ENCODE measurements at places on chromosomes 5 and 9.

DNA sequence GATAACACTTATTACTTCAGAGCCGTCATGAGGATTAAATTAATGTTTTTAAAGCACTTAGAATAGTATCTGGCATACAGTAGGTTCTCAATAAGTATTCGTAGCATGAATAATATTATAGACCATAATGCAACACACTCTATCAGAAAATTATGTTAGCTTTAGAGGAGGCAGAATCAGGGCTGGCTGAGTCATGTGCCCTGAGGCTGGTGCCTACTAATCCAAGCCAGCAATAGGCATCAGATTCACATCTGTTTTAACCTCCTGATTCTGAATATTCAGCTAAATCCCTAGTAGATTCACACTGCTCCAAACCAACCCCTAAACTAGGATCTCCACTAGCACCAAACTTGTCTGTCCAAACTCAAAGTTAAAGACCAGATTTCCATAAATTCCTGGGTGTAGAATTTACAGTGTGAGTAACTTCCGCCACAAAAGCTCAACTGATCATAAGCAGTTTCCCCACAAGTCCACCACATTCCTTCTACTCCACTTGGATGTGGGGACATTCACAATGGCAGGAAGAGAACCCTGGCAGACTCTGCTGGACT, 170.0 kb upstream of the DAPK1 start:
- DNase-seq, result no peak

DNA sequence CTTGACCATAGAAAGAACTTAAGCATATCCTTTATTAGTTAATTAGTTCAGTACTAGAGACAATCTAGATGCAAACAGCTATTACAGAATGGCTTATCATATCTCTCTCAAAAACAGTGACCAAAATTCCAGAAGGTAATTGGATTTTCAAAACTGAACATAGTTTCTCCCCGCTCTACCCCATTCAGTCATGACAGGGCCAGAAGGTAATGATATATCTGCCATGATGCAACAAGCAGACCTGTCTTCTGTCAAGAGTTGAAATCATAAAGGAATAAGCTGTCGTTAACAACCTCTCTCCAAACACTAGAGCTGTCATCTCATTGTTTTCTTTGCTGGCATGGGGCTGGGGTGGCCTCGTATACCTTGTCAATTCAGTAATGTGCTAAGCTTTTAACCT, 200.5 kb upstream of the POU5F2 start:
- no peak for DNase-seq

GRCh38 chr9:69497816-69498215, 172.8 kb downstream of the ENTREP1 start:
- no peak for DNase-seq

GRCh38 chr9:71490810-71491209, 277.5 kb downstream of the CEMIP2 start:
- no peak for DNase-seq

DNA sequence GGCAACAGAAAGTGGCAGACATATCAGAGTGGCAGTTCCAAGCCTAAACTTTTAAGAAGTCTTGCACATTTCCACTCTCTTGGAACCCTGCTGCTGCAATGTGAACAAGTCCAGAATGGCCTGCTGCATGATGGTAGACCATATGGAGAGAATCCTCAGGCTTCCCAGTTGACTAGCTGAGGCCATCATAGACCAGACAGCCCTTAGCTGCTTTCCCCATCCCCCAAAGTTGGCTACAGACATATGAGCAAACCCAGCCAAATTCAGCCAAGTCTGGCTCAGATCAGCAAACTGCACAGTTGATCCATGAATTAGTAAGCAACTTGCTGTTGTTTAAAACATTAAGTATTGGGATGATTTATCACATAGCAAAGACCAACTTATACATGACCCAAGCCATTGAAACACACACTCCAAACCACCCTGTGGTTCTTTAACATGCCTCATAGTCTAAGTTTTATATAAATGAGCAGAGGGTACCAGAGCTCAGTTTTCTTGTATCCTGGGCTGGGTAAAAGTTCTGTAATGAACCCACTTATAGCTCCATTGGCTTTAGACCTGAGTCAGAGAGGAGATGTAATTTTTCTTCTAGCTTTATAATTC, 19.9 kb downstream of the PPP3R2 start:
- no peak for DNase-seq

DNA sequence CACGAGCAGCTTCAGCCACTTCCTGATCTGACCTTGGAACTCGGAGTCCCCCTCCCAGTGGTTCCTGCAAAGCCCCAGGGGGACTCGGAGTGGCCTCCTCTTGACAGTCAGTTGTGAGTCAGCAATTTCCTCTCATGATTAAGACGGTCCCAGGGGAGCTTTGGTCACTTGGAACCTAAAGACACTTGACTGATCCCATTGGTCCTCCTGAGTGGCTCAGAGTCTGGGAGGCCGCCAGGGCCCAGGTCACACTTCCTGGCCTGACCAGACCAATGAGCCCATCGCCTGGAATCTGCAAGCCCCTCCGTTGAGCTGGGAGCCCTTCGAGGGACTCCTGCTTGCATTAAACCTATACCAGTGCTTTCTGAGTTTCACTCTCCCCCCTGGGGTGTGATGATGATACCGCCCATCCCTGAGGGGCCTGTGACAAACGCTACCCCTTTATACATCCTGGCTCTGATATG, 29.1 kb downstream of the TSPAN17 start:
- no peak for DNase-seq

DNA sequence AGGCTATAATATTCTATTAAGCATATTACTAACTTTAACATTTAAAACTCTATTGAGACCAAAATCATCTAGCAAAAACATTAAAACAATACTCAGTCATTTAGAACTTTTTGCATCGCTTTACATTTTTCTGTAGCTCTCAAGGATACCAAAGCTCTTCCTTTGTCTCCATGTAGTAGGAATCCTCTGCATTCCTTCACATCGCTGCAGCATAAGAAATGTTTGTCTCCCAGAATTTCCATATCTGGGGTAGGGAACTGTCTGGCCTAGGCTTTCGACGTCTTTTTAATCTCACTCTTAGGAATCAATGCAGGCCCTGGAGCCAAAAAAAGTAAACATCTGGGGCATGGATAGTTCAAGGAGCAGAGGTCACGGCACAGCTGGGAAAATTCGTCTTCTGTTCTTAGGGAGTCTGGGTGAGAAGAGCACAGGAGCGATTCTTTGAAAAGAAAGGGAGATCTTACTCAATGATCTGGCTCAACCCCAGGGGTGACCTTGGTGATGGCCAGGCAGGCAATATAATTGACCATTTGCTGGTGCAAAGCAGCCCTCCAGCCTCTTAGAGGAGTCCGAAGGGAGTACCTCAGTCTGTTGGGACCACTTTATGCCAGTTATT, 23.2 kb upstream of the RAI14 start:
- no peak for DNase-seq

DNA sequence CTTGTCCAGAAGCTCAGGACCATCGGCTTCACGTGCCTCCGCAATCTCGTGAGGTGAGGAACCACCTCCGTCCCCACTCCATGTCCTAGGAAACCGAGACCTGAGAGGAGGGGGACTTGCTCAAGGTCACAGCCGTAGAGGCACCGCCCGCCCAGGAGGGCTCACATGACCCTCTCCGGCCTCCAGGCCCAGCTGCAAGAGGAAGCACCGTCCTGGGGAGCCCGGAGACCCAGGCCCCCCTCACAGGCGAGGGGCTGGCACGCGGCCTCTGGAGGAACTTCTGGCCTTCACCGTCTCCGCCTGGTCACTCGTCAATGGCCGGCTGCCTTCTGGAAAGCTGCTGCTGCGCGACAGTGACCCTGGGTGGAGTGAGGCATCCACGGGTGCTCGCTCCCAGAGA, 24.2 kb downstream of the FAM78A start:
- no peak for DNase-seq

DNA sequence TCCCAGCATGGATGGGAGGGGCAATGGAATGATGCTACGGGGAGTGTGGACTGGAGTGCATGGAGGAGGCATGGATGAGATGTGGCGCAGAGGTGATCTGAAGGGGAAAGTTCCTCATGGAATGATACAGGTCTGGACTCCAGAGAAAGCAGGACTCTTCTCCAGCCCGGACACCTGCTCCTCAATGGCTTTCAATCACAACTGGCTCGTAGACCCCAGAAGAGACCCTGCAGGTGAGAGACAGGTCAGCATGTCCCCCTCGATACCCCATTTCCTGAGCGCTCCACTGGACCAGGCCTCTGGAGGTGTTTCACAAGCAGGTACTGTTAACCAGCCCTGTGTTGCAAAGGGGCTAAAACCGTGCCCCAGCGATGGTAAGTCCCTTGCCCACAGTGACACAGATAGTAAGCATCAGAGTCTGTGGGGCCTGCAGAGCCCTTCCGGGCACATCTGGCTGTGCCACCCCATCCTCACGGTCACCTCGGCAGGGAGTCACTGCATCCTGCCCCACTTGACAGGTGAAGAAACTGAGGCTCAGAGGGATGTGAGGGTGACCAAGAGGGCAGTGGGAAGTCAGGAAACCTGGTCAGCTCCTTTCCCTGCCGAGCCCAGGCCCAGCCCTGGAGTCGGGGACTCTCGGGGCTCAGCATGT, 5.5 kb upstream of the DPM2 start:
- DNase-seq, result no peak

DNA sequence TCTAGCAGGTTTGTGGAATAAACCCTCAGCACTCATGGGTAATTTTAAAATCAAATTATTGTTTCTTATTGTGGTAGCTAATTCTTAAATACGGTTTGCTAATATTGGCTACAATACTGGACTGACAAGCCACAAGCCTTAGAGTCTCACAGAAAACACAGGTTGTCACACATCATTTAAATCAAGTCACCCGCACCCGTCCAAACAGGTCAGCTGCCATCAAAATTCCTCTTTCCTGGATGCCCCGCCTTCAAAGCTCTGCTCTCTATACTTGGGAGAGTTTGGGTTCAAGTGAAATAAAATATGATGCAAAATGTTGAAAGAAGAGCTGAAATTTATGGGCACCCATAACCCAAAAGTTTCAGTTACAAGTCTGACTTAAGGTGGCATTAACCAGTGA, 12.3 kb upstream of the SUSD1 start:
- DNase-seq, result no peak

GRCh38 chr9:109753308-109753707, 26.7 kb upstream of the PALM2AKAP2 start:
- DNase-seq, result no peak

GRCh38 chr9:112408275-112408674, 28.4 kb downstream of the HSDL2 start:
- DNase-seq, result no peak

GRCh38 chr5:57681942-57682341, 199.3 kb upstream of the ACTBL2 start:
- DNase-seq, result no peak

DNA sequence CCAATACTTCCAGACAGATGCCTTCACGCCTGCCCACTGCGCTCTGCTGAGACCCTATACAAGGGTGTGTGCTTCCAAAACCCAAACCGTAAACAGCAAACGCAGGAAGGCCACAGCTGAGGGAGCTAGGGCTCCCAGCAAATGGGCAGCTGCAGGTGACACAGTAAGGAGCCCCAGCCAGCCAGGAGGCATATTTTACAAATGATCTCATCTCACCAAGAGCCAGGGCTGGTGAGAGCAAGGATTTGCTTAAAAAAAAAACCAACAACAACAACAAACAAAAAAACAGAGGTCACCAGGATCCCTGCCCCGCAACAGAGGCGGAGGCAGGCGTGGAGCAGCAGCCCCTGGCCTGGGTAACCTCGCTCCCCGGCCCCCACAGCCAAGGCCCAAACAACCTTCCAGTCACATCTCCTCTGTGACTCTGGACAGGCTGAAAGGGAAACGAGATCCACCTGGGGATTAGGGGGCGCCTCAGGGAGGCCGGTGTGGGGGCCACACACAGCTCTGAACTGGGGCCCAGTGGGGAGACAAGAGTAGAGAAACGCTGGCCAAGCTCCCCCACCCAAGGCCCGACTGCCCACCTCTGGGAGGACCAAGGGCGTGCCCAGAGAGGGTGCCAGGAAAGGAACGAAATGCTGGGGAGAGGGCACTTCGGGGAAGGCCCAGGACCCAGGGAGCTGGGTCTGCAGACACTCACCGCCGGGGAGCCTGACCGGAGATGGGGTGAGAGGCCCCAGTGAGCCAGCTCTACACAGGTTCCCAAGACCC, 3.3 kb downstream of the NACC2 start:
- no peak for DNase-seq

DNA sequence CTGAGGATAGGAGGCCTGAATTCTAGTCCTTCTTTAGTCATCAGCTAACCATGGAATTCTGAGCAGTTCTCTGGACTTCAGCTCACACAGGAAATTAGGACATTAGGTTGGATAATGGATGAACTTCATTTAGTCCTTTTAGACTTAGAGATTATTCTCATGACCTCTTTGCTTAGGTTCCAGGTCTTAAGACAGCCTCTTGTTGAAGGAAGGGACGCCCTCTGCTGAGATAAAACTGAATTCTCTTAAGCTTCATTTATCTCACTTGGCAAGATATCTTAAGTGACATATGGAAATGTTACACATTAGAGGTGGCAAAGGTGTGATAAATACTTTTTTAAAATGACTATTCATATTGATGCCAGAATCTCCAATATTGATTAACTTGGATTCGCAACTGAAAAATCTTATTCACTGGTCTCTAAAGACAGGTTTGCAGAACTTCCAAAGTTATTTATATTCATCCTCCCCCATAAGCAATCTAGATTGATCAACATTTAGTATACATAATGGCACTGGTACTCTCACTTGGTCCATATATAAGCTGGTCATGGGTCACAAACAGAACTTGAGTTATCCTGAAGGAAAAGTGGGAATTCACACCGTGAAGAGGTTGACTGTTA, 16.9 kb upstream of the ZNF366 start:
- DNase-seq, result no peak

GRCh38 chr5:130605234-130605633, 559.8 kb downstream of the HINT1 start:
- DNase-seq, result no peak

GRCh38 chr5:96752341-96753016, 55.3 kb downstream of the ERAP1 start:
- DNase-seq, result no peak

GRCh38 chr9:135575995-135576631, 14.6 kb downstream of the PAEP start:
- no peak for DNase-seq

GRCh38 chr5:140253985-140254384, 48.9 kb downstream of the PFDN1 start:
- DNase-seq, result no peak

- DNase-seq, result no peak
These were observed 35.8 kb upstream of the PLPP1 start for GRCh38 chr5:55570570-55570969.

DNA sequence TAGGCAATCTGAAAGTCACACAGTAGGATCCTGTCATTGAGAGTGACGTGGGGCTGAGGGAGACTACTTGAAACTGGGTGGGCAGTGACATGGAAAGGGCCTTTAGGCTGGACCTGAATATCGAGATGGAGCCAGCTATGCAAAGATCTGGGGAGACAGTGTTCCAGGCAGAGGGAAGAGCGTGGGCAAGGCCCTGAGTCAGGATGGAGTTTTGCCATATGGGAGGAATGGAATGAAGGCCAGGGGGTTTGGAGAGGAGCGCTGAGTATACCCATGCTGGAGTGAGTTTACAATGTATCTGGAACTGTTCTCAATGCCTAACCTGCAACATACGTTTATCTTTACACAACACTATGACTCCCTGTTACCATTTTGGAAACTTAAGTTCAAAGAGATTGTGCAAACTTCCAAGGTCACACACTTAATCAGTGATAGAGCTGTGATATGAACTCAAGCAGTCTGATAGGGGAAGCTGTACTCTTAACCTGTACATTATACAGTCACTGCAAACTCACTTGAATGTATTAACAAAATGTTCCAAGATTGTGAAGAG, 33.5 kb downstream of the INSYN2B start:
- DNase-seq, result no peak
